Hippocampal formation (tissue), 2 donors: ENCODE measurements at places on chromosomes 1 and 21.

GRCh38 chr1:31398246-31398645 lies 14.8 kb upstream of the SERINC2 start:
- DNase-seq, result no peak

DNA sequence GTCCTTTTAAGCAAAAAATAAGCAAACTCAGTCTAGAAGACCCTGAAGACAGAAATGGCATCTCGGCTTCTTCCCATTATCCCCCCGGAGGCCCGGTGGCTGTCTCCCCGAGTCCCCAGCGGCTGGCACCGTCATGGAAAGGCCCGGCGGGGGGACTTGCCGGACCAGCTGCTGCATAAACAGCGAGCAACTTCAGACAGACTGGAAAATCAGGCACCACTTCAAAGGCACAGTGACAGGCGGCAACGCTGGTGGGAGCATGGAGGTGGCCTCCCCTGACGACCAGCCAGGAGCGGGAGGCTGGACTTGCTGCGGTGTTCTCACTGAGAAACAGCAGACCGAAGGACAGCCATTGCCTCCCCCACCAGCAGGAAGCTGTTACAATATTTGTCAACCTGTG lies 18.4 kb upstream of the C1QA start:
- DNase-seq, result no peak

DNA sequence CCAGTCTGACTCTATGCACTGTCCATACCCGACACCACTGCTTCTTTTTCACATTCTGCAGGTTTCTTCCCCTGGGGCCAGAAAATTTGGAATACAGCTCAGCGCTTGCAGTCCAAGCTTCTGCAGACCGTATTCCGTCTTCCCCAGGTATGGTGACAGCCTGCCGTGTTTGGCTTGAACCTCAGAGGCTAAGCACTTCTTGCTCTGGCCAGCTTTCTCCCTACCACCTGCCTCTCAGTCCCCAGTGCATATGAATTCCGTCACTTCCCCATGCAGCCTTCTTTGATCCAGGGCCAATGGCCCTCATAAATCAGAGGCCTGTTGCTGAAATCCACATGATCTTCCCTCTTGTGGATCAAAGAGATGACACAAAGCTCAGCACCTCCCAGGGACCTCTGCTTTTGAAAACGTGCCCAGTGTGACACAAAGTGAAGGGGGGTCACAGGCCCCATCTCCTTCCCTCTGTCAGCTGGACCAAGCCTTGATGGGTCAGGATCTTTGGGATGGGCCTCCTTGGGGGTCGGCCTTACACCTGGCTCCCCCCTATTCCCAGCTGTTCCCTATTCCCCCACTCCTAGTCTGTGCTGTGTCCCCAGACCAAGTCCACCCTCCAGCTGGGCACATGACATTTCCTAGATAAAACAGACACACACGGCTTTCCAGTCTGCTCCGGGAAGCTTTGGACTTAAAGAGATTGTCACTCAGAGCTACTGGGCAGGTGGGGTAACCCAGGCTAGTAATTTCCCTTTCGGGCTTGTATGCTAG lies 66.6 kb downstream of the HMGB4 start:
- no peak for DNase-seq

GRCh38 chr1:231442735-231443134 lies 20.6 kb upstream of the EGLN1 start:
- DNase-seq, result no peak

GRCh38 chr1:169944621-169945020 lies 50.9 kb upstream of the SCYL3 start:
- no peak for DNase-seq

DNA sequence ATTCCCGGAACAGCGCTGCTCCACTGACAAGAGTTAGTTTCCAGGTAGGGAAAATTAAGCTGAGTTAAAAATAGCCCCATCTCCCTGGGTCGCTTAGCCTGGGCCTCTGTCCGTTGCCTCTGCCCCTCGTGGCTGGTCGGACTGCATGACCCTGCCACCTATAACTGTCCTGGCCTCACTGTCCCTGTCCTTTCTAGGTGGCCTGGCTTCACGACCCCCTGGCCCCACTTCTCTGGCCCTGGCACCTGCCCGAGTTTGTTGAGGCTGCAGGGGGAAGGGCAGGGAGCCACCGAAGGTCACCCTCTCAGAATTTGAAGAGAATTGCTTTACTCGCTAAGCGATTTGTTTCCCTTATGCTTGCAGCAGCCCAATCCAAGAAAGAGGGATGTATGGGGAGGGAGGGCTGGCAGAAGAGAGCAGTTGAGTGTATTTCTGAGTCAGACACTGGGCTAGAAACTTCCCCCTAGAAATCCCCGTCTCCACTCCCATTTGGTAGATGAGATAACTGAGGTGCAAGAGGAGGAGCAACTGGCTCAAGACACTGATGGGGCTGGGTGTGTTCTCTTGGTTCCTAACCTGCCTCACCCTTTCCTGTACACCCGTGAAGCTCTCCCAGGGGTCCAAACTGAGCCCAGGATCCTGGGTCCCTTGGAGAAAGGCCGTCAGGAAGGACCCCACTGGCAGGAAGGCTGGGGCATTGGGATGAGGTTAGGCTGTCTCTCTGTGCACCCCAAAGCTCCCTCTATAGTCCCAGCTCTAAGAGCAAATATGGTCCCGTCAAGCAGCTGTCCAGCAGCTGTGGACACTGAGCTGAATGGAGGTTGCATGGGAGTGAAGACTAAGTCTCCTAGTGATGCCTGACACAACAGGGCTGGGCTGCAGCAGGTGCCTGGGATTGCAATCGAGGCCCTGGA lies 2.9 kb upstream of the EDN2 start:
- no peak for DNase-seq

DNA sequence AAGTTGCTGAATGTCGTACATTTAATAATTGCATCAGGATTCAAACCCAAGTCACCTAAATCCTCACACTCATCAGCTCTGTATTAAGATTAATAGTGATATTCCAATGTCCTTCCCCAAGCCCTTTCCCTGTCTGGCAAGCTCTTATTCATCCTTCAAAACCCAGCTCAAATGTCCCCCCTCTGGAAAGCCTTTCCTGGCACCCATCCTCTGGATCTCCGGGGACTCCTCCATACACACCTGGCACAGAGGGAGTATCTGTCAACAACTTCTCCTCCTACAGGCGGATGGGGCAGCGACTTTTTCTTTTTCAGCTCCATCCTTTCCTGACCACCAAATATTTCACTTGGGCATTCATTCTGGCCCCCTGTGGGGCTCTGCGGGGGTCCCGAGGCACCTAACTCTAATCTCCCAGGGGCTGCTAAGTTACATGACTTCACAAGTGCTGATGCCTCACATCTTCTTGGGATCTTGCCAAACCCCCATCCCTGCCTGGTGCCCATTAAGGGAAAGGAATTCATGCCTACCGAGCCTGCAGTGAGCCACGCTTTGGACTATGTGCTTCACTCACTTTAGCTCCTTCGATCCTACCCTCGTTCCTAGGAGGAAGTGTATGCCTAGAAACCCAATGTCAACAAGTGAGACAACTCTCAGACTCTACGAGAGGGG lies 15.2 kb downstream of the TINAGL1 start:
- DNase-seq, result no peak

DNA sequence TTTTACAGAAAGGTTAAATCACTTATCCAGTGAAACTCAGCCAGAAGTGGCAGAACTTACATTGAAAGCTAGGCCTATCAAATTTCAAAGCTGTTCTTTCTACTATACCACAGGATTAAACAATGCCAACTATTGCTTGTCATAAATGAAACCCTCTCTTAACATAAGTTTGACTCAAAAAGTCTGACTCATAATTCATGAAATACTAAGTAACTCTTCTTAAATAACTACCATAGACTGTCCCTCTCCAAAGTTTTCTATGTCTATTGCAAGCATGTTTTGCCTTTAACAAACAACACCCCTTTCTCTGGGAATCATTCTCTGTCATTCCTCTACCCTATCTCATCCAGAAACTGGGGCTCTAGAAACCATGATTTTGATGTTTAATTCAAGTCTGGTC lies 109.5 kb upstream of the UBE2U start:
- DNase-seq, result no peak

DNA sequence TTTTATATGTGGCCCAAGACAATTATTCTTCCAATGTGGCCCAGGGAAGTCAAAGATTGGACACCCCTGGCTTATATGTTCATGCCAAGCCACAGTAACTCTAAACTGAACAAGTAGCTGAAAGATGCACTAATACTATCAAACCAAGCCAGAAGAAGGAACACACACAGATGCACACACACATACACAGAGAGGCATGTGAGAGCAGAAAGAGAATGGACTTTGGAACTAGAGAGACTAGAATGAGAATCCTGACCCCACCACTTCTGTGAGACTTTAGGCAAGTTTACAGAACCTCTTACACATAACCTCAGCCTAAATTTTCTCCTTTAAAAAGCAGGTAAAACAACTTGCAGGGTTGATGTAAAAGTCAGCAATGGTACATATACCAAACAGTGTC lies 11.2 kb upstream of the TMEM81 start:
- DNase-seq, result no peak

- DNase-seq, result no peak
Observed at GRCh38 chr1:116537040-116537831, 33.6 kb downstream of the CD58 start.
